H4 (cell line): ENCODE measurements at places on chromosomes 3 and 15.

GRCh38 chr15:44137750-44138149, 57.3 kb downstream of the FRMD5 start:
- DNase-seq, result peak; percentile 14

- no peak for DNase-seq
These were observed 133.1 kb downstream of the THSD4 start for GRCh38 chr15:71248386-71248785.

DNA sequence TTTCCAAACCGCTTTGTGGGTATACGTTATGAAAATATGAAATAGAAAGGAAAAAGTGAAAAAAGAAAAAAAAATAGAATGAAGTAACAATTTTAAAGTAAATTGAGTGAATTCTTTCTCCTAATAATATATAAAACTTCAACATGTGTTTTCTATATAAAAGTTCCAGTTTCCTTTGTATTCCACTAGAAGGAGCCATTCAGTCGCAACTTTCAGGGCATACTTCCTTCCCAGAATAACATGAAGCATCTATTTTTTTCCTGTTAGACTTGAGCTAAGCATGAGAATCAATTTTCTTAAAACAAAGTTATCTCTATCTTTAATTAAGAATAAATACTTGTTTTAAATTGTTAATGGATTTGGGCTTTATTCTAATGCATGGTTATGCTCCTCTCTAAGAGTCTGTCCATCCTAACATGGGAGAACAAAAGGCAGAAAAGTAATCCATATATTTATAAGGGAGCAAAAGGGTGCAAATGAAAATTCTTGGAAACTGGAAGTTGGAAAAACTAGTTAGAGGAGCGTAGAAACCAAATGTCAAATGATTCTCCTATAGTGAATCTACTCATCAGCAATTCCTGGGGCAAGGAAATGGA, 16.0 kb upstream of the VGLL3 start:
- DNase-seq, result no peak

DNA sequence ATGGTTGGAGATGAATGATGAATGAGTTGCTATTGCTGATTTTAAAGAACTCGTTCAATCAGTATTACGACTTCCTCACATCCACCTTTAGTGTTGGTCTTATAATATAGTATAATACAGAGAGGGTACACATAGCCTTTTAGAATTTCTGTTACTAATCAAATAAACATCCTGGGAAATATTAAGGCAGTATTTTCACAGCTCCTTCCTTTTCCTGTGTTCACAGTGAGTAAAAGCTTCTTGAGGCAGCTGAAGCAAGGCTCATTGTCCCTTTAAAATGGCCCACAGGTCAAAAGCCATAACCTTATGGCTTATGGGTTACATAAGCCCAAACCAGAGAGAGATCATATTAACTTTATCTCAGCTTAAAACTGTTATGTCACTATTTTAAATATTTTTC, 1.3 kb upstream of the BTLA start:
- DNase-seq, result no peak

DNA sequence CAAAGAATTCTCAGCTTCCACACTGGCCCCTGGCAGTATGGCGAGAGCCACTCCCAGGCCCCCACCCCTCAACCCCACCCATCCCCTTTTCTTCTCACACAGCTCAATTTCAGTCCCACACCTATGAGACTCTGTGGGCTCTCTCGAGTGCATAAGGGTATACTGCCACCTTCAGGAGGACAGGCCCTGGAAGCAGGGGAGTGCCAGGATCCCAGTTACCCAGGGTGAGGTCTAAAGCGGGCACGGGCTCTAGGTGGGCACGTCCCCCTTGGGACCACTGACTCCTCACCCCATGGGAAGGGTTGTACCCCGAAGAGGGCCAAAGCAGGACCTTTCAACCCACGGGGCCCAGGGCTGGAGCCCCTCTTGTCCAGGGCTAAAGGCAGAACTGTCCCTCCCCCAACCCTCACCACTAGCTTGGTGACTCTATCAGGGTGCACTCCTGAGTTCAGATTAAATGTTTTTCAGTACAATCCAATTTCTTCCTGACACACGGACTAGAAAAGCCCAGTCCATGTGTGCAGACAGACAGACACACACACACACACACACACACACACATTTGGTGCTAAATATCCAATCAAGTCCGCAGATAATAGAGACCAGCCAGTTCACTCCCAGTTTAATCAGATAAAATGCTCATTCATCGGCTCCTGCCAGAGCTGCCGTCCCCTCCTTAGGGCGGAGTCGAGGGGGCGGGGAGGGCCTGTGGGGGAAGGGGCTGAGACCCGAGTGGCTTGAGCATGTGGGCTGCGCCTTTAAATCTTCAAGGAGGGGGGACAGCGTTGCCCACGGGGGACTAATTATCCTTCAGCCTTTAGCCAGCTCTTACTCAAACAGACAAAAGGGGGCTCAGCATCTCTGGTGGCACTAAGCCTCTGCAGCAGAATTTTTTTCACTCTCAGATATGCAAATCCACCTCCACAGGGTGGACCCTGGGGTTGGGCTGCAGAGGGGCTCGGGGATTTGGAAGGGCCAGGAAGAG, 59.3 kb downstream of the CYP11A1 start:
- peak; percentile 72 for DNase-seq

GRCh38 chr3:14463330-14464140, 61.1 kb downstream of the SLC6A6 start:
- DNase-seq, result no peak

DNA sequence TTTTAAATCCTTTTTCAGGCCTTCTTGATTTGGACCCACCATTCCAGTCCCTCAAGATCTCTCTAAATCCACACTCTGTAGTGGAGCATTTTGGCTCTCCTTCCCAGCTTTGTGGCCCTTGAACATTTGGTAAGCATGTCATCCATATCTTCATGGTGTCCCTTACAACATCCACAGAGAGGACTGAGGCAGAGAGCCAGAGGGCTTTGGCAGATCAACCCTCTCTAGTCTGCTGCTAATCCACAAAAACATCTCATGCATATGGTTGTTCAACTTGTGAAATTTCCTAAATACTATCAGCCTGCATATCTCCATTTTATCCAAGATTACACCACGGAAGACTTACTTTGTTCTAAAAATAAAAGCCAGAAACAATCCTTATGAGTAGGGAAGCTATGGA, 23.2 kb downstream of the THRB start:
- DNase-seq, result no peak

DNA sequence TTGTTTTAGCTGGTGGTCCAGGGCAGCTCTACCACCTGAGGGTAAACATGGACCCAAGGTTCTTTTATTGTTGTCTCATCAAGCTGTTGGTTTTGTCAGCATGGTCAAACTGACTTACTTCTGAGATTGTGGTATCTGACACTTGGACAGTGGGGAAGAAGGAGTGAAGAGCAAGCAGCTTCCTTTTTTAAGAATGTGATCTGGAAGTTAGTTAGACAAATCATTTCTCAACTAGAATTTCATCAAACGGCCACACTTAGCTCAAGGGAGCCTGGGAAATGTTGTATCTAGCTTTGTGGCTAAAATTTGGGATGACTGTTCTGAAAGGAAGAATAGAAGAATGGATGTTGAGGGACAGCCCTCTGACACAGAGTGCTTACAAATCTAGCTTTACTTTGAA, 215.2 kb downstream of the ZNF621 start:
- no peak for DNase-seq
